Activated CD4-positive, alpha-beta T cell treated with anti-CD3 and anti-CD28 coated beads for 4 hours (primary cell): ENCODE measurements at places on chromosomes 11 and 22.

GRCh38 chr11:86592047-86592591 is 80.3 kb downstream of the ME3 start:
- DNase-seq, result no peak

DNA sequence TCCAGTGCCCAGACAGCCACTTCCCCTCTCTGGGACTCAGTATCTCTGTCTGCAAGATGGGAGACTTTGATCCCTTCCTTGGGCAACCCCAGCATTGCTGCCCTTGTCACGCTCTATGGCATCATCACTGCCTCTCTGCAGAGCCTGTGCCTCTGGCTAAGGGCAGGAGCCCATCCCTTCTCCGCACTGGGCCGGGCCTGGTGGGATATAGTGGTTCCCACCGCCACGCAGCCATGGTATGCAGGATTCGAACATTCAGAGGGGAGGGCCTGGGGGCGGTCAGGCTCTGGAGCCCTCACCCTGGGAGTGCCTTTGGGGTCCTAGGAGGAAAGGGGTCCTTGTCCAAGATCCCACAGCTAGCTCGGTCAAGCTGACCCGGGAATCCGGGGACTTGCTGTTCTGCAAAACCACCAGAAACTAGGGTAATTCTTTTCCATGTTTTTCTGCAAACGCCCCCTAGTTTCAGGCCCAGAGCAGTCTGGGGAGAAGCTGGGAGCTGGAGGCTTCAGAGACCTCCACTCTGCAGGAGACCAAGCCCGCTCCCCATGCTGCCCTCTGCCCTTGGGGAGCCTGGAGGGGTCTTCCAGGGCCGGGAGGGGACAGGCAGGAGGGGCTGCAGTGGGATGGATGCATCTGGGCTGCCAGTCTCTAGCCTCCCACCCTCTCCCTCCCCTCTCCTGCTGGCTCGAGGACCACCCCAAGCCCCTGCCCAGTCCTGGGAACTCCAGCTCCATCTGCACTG is 24.4 kb upstream of the CBX7 start:
- no peak for DNase-seq

GRCh38 chr11:17753153-17753552 is 18.6 kb downstream of the KCNC1 start:
- DNase-seq, result no peak

GRCh38 chr11:131965504-131965903 is 595.1 kb downstream of the NTM start:
- DNase-seq, result no peak

DNA sequence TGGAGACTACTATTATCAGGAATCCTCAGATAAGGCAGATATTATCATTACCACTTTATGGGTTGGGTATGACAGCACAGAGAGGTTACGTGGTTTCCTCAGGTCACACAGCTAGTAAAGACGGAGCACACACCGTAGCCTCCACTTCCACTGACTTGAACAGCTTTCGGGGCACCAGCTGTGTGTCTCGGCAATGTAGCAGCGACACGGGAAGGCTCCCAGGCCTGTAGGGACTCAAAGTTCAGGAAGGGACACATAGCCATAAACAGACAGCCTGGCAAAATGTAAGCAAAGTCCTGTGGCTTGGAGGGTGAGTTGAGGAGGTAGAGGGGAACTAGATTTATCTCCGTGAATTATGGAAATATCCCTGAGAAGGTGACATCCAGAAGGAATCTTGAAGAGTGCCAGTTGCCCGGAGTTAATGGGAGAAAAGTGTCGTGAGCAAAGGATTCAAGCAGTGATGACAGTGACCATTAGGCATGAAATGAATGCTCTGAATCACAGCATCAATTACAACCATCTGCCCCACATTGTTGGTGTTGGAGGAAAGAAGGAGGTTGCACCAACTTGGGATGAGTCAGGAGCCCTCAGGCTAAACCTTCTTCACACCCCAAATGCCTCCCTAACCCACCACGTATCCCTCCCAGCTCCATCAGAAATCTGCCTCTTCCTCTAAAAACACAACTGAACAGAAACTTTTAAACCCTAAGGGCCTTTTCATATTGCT is 106.7 kb upstream of the ASPHD2 start:
- no peak for DNase-seq

DNA sequence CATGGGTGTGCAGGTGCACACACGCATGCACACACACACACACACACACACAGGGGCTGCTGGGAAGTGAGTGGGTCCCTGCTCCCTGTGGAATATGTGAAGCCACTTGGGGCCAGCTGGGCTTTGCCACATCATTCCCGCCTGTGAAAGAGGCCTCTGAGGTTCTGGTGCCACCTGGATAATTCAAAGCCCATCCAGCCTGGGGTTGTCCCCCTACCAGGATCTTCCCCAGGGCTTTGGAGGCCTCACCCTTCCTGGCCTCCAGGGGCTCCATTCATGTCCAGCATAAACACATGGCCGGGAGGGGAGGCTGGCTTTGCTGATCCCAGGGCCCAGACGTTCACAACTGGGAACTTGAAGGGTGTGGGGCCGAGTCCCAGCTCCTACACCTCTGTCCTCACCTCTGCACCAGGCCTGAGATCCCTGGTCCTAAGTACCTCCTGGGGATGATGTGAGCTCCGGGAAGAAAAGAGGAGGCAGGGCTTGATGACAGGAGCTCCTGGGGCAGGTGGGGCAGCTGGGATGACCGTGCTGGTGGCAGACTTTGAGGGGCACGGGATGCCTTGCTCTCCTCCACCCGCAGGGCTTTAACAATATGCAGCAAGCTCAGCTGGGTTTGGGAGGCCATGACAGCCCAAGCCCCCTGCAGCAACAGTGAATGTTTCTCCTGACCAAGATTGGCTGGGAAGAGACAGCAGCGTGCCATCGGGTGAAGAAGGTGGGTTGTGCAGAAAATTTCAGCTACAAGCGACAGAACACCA is 14.2 kb downstream of the LINC01488 start:
- DNase-seq, result no peak

DNA sequence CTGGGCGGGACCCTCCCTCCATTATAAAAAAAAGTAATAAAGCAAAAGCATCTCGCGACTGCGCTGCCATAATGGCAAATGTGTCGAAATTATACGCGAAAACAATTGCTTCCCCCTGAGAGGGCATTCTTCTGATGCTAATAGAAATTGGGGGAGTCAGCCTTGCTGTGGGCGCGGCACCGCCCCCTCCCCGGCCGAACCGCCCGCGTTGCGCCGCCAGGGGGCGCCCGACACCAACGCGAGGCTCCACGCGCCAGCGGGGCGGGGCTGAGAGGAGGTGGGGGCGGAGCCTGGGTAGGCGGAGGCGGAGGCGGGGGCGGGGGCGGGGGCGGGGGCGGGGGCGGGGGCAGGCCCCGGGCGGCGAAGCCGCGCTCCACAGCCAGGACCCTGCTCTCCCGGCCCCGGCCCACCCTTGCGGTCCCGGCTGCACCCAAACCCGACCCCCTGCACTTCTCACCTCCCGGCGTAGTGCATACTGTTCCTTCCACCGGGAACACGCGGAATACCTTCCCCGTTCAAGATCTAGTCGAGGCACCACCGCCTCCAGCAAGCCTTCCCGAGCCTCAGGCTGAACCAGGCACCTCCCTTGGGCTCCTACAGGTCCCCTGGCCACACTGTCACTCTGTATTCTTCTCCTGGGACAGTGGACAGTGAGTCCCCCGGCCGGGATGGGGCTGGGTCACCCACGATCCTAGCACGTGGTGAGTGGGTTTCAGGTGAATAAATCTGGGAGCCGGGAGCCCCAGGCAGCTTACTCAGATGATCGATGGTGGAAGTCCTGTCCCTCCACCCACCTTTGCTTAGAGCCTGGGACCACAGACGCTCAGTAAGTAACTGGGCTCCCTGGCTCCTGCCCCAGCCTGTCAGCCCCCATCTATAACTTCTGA is 15.5 kb upstream of the UPK3A start:
- DNase-seq, result peak; percentile 87

GRCh38 chr22:41664490-41664889 is 24.2 kb downstream of the SNU13 start:
- DNase-seq, result no peak

GRCh38 chr22:22195265-22196017 is 49.1 kb upstream of the VPREB1 start:
- DNase-seq, result peak; percentile 76

- no peak for DNase-seq
These were observed 64.1 kb downstream of the KCNJ1 start for GRCh38 chr11:128803011-128803410.
